Right renal cortex interstitium (tissue), 3 donors: ENCODE measurements at places on chromosomes 5 and 9. TPM values are rescaled to one million over a fixed set of nuclear protein-coding genes. Genes with fewer than 3 reads are reported as not detected.

- DNase-seq, result no peak
Observed at GRCh38 chr5:154196955-154197652, 6.6 kb downstream of the GALNT10 start.

DNA sequence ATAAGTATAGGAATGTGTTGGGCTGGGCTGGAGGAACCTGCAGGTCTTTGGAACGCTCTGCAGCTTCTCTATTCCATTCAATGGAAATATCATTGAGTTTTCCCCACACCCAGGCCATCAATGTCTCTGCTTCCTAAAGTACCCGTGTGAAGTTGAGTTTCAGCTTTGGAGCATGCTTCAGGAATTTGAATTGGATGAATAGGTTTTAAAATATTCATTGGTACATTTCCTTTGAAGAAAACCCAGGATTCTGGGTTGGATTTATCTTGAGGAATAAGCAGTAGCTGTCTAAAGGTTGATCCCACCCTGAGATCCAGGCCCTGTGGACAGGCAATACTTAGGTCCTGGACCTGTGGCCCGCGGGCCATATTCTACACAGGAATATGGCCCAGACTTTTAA lies 37.3 kb downstream of the INSYN2B start:
- DNase-seq, result no peak

FRMD3 gene
- 26.8 TPM for polyA plus RNA-seq

DNA sequence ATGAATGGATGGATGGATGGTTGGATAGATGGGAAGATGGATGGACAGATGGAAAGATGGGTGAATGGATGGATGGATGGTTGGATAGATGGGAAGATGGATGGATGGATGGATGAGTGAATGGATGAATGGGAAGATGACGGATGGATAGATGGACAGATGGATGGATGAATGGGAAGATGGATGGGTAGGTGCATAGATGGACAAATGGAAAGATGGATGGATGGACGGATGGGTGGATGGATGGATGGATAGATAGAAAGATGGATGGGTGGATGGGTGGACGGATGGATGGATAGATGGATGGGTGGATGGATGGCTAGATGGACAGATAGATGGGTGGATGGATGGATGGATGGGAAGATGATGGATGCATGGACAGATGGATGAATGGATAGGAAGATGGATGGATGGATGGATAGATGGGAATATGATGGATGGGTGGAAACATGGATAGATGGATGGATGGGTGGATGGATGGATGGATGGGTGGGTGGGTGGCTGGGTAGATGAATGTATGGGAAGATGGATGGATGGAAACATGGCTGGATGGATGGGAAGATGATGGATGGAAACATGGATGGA lies 16.5 kb upstream of the EXOC3 start:
- DNase-seq, result no peak

BRD9 gene
- 35.0 TPM for polyA plus RNA-seq

GRCh38 chr9:89483592-89484474 lies 14.1 kb downstream of the SEMA4D start:
- DNase-seq, result no peak

GRCh38 chr5:171834461-171834860 lies 48.8 kb downstream of the SMIM23 start:
- DNase-seq, result no peak
